Brain microvascular endothelial cell (primary cell): ENCODE measurements at places on chromosomes 4 and X.
A peak's percentile ranks its signal among the peaks of the same experiment; 100 is the strongest.

GRCh38 chrX:134623293-134624045 is 34.8 kb downstream of the PLAC1 start:
- DNase-seq = no peak

DNA sequence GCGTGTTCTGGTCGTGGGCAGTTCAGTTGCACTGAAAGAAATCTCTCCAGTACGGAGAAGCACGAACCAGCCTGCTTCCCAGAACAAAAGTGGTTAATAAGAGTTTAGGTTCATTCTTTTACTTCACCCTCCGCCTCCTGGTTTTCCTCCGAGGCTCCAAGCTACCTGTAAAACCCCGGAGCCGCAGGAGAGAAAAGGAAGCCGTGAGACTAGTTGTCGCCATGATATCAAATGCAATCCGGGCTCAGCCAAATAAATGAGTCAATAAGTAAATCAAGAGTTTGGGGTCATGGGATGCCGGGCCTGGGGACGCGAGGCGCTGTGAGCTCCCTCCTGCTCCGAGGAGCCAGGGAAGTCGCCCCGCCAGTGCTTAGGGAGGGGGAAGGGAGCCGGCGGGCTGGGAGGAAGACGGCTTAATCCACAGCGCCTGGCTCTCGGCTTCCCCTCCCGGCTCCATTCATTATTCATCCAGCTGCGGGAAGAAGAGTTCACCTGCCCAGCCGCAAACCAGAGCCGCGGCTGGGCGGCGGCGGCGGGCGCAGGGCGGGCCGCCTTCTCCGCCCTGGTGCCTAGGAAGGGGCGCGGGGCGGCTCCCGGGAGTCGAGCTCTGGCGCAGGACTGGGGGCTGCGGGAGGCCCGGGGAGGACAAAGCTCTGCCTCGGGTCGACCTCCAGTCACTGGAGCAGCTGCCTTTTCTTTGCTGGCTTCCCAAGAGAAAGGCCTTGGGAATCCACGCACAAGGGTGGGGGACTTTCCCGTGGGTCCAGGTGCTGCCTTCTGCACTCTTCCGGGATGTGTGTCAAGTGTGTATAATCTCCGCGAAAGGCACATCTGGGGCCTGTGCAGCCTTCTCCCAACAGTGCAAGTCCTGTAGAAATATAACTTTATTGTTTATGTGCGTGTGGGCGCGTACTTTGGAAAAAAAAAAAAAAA is 1.7 kb downstream of the FRAS1 start:
- peak; percentile 9 for DNase-seq

DNA sequence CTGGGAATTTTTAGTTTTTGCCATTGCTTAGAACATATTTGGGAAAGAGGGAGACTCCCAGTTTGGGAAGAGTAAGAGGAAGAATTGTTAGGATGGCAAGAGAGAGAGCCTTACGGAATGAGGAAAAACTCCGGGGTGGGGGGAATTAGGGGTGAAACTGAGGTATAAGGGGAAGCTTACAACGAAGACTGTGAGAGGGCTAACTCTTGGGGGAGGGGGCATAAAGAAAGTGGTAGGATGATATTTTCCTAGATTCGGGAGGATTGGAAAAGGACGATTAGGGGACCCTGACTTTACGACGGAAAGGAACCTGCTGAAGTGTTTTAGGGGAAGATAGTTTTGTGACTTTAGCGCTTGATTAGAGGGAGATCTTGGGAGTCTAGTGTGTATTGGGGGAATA is 86.2 kb upstream of the HPRT1 start:
- DNase-seq = no peak

GRCh38 chr4:56757821-56758411 is 63.6 kb downstream of the SPINK2 start:
- peak; percentile 96 for DNase-seq

DNA sequence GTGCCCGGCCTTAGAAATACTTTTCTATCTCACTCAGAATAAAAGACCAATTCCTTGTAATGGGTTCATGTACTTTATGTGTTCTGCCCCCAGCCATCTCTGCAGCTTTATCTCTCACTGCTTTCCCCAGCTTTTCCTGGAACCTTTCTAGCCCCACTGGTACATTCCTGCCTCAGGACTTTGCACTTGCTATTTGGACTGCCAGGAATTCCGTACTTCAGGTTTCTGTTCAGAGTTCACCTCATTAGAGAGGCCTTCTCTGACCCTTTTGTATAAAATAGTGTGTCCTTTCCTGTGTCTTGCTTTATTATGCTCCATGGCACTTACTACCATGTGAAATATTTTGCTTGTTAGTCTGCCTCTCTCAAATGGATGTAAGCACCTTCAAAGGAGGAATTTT is 112.5 kb downstream of the PDLIM5 start:
- DNase-seq = no peak

GRCh38 chr4:52983563-52984303 is 121.6 kb downstream of the RASL11B start:
- DNase-seq = peak; percentile 45

GRCh38 chrX:110280954-110281353 is 36.9 kb downstream of the AMMECR1 start:
- no peak for DNase-seq

DNA sequence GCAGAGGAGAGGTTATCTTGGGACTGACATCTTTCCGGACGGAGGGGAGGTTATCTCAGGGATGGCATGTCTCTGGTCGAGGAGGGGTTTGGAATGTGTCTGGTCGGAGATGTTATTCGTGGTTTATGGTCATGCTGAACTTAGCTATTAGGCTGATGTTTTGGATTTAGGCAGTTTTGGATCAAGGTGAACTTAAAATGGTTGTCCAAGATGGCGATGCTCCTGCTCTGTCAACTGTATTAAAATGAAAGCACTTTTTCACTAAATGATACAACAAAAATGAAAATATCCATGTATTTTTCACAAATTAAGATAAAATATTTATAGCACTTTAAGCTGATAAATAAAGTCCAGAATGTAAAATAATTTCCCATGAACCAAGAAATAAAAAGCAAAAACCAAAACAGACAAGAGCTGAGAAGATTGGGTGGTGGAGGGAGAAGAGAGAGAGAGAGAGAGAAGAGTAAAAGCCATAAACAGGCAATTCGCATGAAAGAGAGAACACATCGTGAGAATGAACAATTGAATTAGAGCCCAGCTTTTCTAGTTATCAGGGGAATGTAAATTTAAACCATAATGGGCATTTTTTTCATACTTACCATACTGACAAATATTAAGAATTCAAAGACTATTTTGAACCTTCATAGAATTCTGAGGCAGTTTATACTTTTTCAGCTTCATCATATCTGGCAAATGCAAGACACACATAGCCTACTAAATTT is 2236.0 kb upstream of the AGA start:
- peak; percentile 3 for DNase-seq

DNA sequence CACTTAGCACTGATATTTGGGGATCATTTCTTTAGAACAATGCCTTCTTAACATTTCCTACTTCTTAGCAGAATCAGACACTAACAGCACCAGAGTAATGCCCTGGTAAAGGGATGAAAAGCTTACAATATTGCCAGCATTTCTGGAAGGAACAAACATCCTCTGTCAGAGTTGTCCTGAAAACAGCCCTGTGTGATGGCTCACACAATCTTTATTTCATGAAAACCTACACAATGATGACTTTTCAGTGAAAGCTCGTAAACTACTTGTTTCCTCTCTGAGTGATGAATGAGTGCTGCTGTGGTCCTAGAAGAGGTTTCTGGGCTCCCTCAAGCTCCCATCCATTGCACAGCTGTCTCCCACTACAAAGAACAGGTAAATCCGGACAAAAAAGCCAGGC is 52.8 kb downstream of the GPC4 start:
- no peak for DNase-seq

DNA sequence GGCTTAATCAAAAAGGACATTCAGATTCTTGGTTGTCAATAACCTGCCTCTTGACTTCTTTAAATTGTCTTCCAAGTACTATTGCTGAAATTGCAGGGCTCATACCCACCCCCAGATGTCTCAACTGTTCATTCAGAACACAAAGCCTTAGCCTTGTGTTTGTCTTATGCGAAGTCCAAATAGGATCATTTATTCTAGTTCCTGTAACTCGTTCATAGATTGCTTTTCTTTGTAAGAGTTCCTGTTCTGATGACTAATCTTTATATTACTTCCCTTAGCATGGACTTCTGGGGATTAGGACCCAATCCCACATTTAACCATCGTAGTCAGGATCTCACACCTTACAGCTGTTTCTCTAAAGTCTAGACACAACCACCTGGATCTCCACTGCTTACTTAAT is 226.0 kb downstream of the VEGFC start:
- no peak for DNase-seq

DNA sequence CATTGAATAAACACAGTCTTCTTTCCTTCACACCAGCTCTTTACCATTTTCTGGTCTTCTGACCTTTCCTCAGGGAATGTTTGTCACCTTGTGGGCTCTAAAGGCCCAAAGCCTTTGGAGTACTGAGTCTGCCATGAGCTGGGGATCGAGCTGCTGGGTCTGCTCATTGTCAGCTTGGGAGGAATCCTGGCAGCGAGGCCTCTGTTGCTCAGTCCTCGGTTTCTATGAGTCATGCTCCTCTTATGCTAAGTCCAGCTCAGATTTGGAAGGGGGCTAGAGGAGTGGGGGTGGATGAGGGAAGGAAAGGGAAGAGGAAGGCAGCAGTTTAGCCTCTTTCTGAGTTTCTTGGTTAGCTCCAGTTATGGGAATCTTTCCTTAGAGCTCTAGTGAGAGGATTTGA is 31.1 kb downstream of the NHSL2 start:
- DNase-seq = peak; percentile 47

- no peak for DNase-seq
Measured at GRCh38 chrX:77455437-77455836, 8.2 kb downstream of the FGF16 start.

DNA sequence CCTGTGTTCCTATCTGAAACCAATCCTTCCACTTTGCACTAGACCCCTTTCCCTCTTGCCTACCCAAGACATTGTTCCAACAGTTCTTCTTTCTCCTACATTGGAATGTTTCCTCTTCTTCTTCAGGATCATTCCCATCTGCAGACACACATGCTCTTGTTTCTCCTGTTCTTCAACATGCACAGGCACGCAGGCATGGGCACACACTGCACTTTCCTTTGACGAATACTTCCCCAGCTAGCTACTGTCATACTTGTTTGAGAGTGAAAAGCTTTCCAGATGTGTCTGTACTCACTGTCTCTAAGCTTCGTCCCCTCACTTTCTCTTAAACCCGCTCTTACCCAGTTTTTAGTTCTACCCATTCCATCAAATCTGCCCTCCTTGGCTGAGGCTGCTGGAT is 31.8 kb upstream of the ERVMER34-1 start:
- no peak for DNase-seq

DNA sequence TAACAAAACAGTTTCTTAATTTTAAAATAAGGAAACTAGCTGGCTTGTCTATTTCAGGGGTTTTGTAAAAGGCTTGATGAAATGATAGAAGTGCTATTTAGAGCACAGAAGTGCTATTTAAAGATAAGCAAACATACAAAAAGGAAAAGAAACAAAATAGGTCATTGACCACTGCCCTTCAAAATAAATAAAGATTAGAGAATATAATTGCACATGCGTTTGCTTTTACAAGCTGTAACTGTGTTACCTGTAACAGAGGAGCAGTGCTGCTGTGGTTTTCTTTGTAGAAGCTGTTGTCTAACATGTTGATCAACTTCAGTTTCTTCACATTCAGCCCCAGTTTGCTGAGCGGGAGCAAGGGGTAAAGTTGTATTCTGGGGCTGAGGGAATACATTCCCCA is 63.5 kb downstream of the WNK3 start:
- DNase-seq = no peak

DNA sequence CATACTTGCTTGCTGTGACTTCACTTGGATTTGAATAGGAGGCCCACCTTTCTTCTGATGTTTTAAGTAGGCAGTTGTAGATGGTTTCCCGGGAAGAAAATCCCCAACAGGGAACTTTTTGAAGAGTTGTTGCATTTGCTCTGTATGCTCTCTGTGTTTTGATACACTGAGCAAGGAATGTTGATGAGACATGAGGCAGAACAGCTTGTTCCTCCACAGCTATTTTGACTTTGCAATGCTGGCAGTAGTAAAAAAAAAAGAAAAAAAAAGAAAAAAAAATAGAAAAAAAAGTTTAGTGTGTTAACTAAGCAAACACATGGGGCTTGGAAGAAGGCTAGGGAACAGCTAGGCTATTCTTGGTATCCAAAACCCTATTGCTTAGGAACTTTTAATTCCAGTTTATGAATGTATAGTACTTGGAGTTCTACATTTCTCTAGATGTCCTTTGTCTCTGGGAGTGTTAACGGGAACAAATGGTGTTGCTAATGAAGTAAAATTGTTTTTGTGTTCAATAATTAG is 23.4 kb upstream of the PAQR3 start:
- no peak for DNase-seq

DNA sequence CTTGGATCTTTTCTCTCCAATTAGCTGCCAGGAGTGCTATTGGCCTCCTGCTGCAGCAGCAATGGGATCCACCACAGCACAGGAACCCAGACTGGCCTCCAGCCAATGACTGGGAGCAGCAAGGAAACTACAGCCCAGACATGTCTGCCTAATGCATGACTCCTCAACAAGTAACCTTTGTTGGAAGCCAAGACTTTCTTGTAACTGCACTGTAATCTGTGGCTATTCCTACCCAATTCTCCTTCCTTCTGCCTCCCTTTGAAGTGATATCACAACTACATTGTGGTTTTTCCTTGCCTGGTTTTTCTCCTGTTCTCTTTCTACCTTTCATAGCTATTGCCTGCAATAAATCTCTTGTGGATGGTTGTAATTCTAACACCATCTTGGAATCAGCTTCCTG is 39.8 kb downstream of the SNCA start:
- peak; percentile 72 for DNase-seq

- peak; percentile 1 for DNase-seq
Measured at GRCh38 chr4:111400741-111401140, 744.5 kb upstream of the FAM241A start.

DNA sequence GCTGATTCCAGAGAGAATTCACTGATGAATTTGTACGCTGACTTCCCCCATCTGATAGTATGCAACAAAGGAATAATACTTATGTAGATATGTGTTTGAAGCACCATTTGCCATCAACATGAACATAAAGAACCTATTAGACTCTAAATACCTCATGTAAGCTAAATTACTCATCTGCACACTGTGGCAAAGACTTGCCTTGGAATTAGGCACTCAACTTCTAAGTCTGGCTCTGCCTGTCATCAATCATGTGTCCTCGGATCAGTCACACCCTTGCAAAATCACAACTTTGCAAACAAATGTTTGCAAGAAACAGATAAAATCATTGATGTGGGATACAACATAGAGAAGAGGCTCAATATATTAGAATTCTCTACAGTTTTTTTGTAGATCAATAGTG is 169.9 kb upstream of the LDB2 start:
- no peak for DNase-seq

DNA sequence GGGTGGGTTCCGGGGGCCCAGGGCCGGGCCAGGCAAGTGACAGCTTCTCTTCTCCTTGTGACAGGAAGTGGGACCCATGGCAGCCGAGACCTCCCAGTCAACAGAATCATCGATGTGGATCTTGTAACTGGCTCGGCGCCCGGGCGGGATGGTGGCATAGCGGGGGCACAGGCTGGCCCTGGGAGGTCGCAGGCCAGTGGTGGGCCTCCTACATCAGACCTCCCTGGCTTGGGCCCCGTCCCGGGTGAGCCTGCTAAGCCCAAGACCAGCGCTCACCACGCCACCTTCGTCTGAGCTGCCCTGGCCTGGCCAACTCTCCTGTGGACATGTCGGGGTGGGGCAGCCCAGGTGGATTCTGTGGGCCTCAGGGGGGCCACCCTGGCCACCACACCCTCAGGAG is 2.4 kb upstream of the HGFAC start:
- no peak for DNase-seq
